ENCODE measurements at places on chromosomes 7 and 10.

DNA sequence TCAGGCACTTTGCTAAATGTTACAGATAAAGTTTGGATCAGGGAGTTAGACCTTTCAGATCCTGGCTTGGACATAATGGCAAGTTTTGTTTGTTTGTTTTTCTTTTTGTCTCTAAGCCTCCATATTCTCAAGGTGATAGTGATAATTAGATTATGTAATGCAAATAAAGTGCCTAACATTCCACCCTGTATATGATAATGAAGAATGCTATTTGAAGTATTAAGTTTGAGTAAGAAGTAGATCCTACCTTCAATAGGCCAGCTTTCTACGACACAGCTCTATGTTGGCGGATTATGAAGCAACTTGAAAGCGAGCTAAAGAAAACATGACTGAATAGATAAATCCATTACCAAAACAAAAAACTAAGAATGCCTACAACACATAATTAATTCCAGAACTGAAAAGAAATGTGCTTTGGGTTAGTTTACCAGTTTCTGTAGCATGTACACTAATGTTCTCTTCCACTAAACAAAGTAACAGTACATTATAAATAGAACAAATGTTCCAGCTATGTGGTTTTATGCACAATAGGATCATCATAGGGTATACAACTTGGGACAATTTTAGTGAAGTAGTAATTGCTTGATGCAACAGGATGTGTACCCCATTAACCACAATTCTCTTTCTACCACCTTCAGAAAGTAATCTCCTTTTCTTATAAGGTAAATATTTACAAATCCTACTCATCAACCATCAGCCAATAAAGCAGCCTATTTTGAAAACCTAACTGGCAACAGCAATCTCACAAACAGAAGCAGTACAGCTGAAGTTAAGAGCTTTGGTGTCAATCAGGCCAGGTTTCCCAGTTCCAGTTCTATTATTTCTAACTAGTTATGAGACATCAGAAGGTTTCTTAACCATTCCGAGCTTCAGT is 1.5 kb downstream of the SEM1 start:
- DNase-seq, result no peak

DNA sequence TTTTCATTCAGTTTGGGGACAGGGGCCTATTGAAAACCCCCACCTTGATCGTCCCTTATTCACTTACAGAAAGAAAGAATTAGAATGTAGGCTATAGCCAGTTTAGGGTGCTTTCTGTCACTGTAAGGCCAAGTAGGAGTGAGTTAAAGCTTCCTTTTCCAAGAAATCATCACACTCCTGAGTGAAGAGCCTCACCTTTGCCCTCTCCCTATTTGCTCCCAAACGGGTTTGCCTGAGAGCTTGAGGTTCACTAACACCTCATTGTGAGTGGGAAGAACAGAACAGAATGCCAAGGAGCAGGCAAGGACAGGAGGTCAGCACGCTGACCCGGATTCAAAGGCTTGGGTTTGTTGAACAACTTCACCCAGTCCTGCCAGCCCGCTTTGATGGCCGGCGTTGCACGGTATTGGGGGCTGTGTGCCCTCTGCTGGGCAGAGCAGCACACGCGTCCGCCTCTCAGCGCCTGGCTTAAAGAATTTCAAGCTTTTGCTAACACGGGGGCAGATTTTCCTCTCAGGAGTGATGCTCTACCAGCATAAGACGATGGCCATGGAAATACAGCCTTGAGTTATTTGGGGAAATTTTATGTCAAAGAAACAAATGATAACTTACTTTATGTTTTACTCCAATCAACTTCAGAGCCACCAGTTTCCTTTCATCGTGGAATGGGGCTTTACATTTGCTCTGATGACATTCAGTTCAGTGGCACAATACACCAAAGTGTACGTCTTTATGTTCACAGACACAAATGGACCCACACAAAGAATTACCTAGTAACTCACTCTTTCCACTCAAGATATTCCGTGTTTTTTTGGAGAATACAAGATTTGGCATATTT is 470.0 kb downstream of the SUGCT start:
- DNase-seq, result peak; percentile 39

GRCh38 chr7:1804310-1804709 is 134.2 kb downstream of the ELFN1 start:
- DNase-seq, result no peak

DNA sequence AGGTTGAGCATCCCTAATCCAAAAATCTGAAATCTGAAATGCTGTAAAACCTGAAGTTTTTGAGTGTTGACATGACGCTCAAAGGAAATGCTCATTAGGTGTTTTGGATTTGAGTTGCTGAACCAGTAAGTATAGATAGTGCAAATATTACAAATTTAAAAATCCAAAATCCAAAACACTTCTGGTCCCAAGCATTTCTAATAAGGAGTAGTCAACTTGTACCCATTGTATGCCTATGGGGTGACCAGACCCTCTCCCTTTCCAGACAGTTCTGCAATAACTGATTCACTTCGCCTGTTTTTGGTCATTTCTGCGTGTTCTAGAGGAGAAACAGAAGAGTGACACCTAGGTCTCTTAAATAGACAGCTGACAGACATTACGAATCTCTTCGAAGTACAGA is 90.3 kb downstream of the MMRN2 start:
- no peak for DNase-seq

DNA sequence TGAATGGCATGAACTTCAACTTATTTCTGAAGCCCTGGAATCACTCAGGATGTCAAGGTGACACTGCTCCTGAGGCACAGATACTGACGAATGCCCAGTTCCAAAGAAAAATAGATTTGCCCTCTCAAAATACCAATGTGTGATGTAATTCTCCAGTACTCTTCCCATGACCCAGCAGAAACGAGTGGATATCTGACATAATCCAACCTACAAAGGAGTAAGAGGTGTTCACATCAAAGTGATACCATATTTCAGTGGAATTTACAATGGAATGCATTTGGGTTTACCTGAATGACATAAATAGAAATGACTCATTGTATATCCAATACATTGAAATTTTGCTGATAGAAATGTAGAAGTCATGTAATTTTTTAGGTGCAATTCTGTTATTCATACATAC is 120.9 kb upstream of the ADAM12 start:
- DNase-seq, result no peak

- peak; percentile 54 for DNase-seq
These were observed 1.3 kb upstream of the CUL1 start for GRCh38 chr7:148697256-148698006.

Data from activated naive CD8-positive, alpha-beta T cell treated with anti-CD3 and anti-CD28 coated beads for 36 hours (primary cell).